Mammary epithelial cell (primary cell): ENCODE measurements at places on chromosomes 3 and 15. TPM values are rescaled to one million over a fixed set of nuclear protein-coding genes. Genes with fewer than 3 reads are reported as not detected.

Gene ITPKA
- not detected for total RNA-seq

Gene PLA2G4E
- total RNA-seq = not detected

Gene CISH
- 1.2 and 2.8 TPM in 2 replicates for total RNA-seq

Gene SLC22A14
- total RNA-seq = 0.33 TPM

Gene ROPN1B
- total RNA-seq = not detected

Gene CHL1
- total RNA-seq = 3.2 TPM

Gene NRROS
- total RNA-seq = 0.40 and 1.1 TPM in 2 replicates

Gene SUSD5
- 0.33 TPM for total RNA-seq

Gene GP5
- 0.17 TPM for total RNA-seq

Gene MB21D2
- 7.8 TPM for total RNA-seq

Gene CA12
- 66.8 and 174 TPM in 2 replicates for total RNA-seq

Gene ATP13A4
- not detected in 2 replicates for total RNA-seq

Gene PPIB
- total RNA-seq = 523 and 762 TPM in 2 replicates

Gene SLC7A14
- total RNA-seq = not detected in 2 replicates

Gene CFAP91
- 0.17 TPM for total RNA-seq

Gene MUC4
- 0.13 TPM in 1 of 2 replicates, not detected in the other for total RNA-seq

Gene MTHFS
- total RNA-seq = 21.7 TPM

Gene SLC24A5
- total RNA-seq = not detected in 2 replicates

Gene PGBD4
- 1.3 TPM for total RNA-seq

Gene RIOX2
- total RNA-seq = 42.4 and 48.3 TPM in 2 replicates

Gene RTP3
- not detected for total RNA-seq

Gene CNTN4
- not detected for total RNA-seq

Gene ANKRD34C
- not detected in 2 replicates for total RNA-seq

Gene HRG
- total RNA-seq = under 0.01 TPM

Gene SCN11A
- total RNA-seq = not detected in 2 replicates

Gene GPR156
- 0.43 and 0.56 TPM in 2 replicates for total RNA-seq

Gene SLC28A2
- total RNA-seq = not detected

Gene PPM1M
- total RNA-seq = 8.7 TPM

Gene ABHD10
- total RNA-seq = 14.8 TPM

Gene PHLDB2
- 153 TPM for total RNA-seq

Gene MELTF
- 5.7 and 5.8 TPM in 2 replicates for total RNA-seq

Gene TMEM108
- total RNA-seq = 0.50 TPM

Gene GRK7
- not detected in 2 replicates for total RNA-seq

Gene SEMA3G
- total RNA-seq = 0.45 and 0.83 TPM in 2 replicates

Gene ADGRG7
- total RNA-seq = 0.17 TPM

Gene AHSG
- total RNA-seq = 0.48 and 0.52 TPM in 2 replicates

Gene LMAN1L
- not detected for total RNA-seq

Gene TTLL13
- total RNA-seq = 0.21 TPM in 1 of 2 replicates, not detected in the other

Gene A4GNT
- not detected for total RNA-seq

Gene TRANK1
- total RNA-seq = 3.0 TPM

Gene THOC7
- 34.5 TPM for total RNA-seq

Gene TRIM59
- 15.0 and 15.2 TPM in 2 replicates for total RNA-seq

Gene PIF1
- total RNA-seq = 0.83 TPM

Gene MORC1
- not detected in 2 replicates for total RNA-seq

Gene CAV3
- total RNA-seq = not detected in 2 replicates

Gene AGBL1
- not detected for total RNA-seq

Gene SEMA5B
- 1.1 and 3.0 TPM in 2 replicates for total RNA-seq

Gene FSD2
- total RNA-seq = not detected in 2 replicates

Gene RARB
- total RNA-seq = 0.59 TPM in 1 of 2 replicates, not detected in the other

Gene ARPIN
- total RNA-seq = 7.5 and 15.9 TPM in 2 replicates

Gene GABRB3
- total RNA-seq = 1.7 TPM

Gene USP3
- total RNA-seq = 26.3 TPM

Gene STAB1
- 0.29 TPM in 1 of 2 replicates, not detected in the other for total RNA-seq

Gene GATA2
- total RNA-seq = not detected in 2 replicates

Gene DNASE1L3
- not detected in 2 replicates for total RNA-seq

Gene LNP1
- total RNA-seq = 1.5 TPM

Gene RAD18
- total RNA-seq = 11.5 TPM
